ENCODE measurements at places on chromosomes 5 and 9.

- DNase-seq, result no peak
Observed at GRCh38 chr5:110219769-110220168, 506.7 kb downstream of the TMEM232 start.

GRCh38 chr9:5854063-5854790 is 21.3 kb upstream of the ERMP1 start:
- no peak for DNase-seq

DNA sequence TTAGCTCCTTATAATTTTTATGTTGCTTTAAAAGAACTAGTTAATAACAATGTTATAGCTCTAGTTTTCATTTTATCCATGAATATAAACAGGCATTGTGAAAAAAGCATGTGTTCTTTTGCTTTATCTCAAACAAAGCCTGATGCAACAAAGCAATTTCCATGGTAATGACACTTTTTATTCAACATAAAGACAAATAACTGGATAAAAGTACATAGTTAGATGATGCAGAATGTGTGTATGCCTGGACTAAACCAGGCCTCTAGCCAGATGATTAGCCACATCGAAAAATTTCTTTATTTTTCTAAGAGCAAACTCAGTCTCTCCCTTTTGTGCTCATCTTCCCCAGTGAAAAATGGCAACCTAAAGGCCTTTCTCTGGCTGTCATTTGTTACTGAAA is 125.6 kb upstream of the TARS1 start:
- DNase-seq, result no peak

DNA sequence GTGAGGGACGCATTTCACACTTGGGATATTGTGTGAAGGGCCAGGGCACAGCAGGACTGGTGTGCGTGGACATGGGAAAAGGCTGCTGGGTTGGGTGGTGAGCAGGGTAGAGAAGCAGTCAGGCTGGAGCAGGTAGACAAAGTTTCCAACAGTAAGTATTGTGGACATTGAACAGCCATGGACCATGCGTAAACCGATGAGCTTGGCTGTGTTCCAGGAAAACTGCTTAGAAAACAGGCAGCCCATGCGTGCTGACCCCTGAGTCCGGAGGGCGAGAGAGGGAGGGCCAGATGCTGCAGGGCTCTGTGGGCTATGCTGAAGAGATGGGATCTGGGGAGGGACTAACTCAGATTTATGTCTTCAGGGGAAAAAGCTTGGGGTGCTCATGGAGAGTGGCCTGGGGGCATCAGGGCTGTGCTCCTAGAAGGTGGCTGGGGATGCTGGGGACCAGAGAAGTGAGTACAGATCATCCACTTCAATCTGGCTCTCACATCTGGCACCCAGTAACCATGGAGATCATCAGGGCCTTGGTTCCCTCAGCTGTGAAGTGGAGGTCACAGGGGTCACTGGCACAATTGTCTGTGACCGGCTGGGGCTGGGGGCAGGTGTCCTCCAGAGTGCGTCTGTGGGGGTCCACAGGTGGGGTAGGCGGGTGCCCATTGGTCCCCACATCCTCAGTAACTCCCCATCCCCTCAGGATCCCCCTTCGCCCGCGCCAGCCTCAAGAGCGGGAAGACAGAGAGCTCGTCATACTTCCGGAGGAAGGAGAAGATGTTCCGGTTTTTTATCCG is 93.3 kb downstream of the CACNA1B start:
- DNase-seq, result no peak

GRCh38 chr5:143386725-143387124 is 16.8 kb downstream of the NR3C1 start:
- DNase-seq, result no peak

- no peak for DNase-seq
Observed at GRCh38 chr9:129107651-129108050, 2.9 kb downstream of the CRAT start.

GRCh38 chr5:146947181-146947941 is 68.8 kb upstream of the PPP2R2B start:
- no peak for DNase-seq

DNA sequence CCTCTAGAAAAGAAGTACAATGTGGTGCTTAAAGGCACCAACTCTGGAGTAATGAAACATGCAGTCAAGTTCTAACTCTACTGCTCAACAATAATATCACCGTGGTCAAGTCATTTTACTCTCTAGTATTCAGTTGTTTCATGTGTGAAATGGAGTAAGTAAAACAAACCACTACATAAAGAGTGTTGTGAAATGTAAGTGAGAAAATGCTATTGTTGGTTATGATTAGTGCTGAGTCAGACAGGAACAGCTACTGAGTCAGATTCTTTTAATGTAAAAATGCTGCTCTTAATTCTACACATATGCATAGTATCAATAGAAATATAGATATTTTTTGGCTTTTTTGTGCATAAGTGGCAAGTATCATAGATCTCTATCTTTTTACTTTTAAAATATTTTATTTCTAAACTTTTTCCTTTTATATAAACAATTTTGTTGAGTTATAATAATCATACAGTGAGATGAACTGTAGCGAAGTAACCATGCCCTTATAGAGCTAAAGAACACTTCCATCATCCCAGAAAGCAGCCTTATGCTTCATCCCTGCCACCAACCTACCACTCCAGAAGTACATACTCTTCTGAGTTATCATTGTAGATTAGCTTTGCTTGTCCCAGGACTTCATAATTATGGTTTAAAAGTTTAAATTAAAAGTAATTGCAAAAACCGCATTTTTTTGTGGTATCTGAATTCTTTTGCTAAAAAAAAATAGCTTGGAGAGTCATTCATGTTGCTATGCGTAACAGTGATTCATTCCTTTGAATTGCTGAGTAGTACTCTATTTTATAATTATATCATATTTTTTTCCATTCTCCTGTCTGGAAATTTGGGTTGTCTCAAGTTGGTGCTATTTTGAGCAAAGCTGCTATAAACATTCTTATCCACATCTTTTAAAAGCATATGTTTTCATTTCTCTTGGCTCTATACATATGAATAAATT is 548.2 kb upstream of the CLINT1 start:
- DNase-seq, result no peak

DNA sequence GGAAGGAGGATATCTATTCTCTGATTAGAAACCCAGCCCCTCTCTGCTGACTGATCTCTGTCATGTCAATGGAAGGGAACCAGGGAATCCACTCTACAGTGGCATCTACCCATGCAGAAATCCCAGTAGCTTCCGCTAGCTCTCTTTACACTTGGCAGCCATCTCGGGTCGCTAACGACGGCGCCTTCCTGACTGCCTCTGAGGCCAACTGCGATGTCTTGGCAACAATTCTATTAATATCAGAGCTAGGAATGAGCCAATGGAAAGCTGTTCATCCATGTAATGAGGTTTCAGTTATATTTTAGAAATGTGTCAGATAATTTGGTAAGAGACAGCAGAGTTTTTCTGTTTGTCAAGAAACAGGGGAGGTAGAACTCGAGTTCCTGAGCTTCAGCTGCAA is 67.6 kb upstream of the ATP10B start:
- no peak for DNase-seq

GRCh38 chr5:96977228-96977627 is 41.3 kb downstream of the LNPEP start:
- no peak for DNase-seq

DNA sequence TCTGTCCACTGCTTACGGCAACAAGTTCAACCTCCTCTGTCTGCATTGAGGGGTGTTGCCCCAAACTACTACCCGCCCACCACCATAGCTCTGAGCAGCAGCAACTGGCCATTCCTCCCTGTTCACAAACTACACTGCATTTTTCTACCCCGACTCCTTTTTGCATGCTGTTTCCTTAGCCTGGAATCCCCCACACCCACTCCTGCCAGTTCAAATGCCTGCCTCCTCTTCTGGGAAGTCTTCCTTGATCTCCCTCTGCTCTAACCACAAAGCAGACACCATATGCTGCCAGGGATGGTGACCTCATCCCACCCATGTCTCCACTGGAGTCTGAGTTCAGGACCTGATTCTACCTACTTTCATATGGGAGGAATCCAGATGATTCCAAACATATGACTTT is 13.3 kb downstream of the ALDH1B1 start:
- no peak for DNase-seq

- DNase-seq, result no peak
Observed at GRCh38 chr5:32767948-32768467, 56.9 kb downstream of the NPR3 start.

- no peak for DNase-seq
Observed at GRCh38 chr9:131098391-131099101, 2.2 kb downstream of the AIF1L start.

- no peak for DNase-seq
Observed at GRCh38 chr9:96423322-96423984, 5.3 kb upstream of the ZNF367 start.

DNA sequence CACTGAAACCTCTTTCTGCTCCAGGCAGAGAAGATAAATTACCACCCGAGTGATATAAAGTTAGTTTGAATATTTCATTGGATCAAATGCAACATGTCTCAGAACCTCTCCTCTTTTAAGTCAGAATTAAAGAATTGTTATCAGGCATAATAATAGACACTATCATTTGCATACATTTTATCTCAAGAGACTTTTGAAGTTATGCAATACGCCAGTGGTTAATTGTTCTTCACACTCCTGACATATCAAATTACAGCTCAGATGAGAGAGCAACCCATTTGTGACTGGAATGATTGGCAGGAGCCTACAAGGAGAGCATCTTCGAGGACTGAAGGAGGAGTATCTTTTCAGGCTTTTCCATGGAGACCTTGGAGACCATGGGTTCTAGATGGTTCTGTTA is 452.2 kb downstream of the KDM4C start:
- DNase-seq, result no peak

DNA sequence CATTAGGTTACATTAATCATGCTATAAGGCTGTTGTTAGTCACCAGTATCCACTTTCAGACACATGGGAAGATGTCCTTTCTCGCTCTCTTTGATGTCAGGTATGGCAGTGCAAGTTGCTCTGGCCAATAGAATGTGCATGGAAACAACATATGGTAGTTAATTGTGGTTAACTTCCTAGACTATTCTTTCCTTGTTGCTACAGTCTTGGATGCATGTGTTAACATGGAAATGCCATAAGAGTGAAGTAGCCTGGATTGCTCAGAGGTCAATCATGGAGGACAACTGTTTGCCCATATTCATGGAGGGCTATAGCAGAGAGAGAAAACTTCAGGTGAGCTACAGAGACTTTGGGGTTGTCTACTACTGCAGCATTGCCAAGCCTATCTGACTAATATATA is 245.8 kb upstream of the GAS1 start:
- no peak for DNase-seq

DNA sequence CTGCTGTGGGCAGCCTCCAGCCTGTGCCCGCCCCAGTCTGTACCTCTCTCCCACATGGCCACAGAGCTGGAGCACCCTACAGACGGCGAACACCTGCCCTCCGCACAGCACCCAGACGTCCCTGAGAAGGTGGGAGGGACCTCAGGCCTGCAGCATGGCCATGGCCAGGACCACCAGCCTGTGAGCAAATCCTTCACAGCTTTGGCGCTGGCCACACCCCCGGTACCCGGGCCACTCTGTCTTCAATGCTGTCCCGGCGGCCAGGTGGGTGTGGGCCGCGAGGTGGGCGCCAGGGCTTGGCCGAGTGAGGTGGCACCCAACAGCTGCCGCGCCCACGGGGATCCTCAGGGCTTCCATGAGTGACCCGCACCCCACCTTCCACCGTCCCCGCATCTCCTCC is 18.7 kb downstream of the NOTCH1 start:
- no peak for DNase-seq

- DNase-seq, result no peak
Observed at GRCh38 chr5:110884005-110884404, 145.2 kb downstream of the SLC25A46 start.

DNA sequence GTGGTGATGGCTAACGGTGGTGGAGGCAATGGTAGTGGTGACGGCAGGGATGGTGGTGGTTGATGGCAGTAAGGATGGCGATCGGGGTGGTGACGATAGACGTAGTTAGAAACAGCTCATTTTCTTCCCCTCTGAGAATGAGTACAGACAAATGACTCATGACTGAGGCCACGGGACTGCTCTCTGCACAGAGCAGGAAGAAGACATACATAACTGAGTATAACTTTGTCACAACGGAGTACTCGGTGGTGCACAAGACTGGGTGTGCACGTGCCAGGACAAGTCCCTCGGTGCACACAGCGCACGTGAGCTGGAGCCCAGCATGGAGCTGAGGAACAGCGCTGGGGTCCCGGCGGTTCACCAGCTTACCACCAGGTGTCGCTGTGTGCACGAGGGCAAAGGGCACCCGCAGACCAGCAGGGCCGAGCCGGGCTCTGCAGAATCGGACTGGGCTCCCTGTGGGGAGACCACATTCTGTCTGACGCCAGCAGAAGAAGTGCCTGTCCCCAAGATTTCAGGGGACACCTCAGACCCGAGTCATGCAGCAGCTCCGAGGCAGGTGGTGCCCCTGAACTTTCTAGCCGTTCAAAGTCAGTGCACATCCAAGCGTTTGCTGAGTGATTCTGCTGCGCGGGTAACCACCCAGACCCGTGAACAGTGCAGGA is 188.6 kb downstream of the FSTL4 start:
- peak; percentile 45 for DNase-seq

GRCh38 chr5:98458004-98458403 is 315.5 kb upstream of the RGMB start:
- no peak for DNase-seq

GRCh38 chr5:111848476-111848875 is 91.5 kb upstream of the NREP start:
- DNase-seq, result no peak

DNA sequence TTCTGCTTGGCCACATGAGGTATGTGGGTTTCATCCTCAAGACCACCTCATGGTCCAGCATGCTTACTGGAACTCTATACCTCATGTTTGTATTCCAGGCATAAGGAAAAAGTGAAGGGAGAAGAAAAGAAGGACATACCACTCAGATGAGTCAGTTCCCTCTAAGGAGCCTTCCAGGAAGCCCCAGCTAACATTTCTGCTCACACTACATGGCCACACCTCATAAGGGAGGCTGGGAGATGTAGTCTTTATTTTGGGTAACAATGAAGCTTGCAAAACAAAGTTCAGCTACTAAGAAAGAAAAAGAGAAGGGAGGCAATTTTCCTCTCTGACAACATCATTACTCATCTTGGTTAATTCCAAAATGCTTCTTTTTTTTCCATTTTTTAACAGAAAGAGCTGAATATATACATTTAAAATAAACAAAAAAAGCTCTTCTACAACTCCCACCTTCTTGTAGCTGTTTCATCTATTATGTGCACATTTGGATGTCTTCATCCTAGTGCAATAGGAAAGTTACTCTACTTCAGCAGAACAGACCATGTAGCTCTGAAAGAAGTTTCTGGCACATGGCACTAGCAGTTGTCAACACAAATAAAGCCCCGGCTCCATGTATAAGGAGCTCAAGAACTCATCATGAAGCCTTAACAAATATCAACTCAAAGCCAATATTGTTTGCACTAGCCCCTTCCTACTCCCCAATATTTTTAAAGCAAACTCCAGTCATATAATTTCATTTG is 123.6 kb upstream of the CCDC112 start:
- DNase-seq, result no peak

GRCh38 chr5:31901807-31902530 is 263.0 kb downstream of the PDZD2 start:
- no peak for DNase-seq

Data from activated CD4-positive, alpha-beta T cell treated with anti-CD3 and anti-CD28 coated beads for 1 hour (primary cell).